Hypothalamus (tissue), 51 donors: ENCODE measurements at places on chromosomes 3 and 15.

GRCh38 chr3:69791106-69791505 lies 51.8 kb downstream of the MITF start:
- no peak for DNase-seq

GRCh38 chr15:98881526-98882520 lies 125.8 kb downstream of the PGPEP1L start:
- no peak for DNase-seq

- DNase-seq = no peak
Observed at GRCh38 chr15:65088643-65089021, 12.1 kb downstream of the KBTBD13 start.

DNA sequence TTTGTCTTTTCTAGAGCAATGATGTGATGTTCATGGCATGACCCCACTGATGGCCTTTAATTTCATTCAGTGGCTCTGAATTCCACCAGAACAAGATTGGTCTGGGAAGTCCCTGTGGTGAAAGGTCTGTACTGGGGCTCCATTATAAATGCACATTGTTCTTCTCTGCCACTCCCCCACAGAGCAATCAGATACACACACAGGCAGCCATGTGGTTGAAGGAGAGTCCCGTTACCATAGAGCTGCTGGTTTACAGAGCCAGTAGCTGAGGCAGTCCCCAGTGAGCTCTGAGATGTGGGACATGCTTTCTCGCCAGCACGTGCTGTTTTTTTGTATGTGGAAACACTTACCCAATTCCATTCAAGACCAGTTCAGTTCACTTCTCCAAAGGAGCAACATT lies 172.7 kb upstream of the TRIM42 start:
- DNase-seq = no peak

DNA sequence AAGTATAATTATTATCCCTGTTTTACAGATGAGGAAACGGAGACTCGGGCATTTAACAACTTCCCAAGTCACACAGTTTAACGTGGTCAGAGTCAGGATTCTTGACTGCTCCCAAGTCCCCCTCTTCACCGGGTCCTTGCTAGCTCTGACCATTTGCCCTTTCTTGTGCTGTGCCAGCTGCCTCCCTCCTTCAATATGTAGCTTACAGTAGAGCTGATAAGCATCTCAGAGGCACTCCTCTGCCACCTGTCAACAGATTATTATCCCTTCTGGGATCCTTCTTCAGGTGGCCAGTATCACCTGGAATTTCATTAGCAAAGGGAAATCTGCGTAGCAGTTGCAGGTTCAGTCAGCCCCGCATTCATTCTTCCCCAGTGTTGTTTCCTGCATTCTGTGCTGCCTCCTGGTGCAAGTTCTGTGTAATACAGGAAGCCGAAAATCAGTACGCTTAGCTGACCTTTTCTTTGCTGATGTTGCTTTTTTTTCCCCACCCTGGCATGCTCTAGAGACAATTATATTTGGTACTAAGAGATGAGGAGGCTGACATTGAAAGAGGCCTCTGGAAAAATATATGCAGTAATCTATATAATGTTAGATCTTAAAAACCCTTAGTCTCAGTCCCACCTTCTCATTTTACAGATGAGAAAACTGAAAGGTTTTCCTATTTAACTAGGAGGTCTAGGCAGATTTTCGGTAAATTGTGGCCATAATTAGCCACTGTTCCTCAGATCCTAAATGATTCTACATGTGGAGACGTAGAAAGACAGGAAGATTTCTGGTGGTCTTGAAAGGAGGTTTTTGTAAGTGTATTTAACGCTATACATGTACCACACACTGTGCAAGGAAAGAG lies 24.8 kb downstream of the TMOD2 start:
- DNase-seq = no peak

GRCh38 chr15:36172955-36173354 lies 406.5 kb upstream of the CDIN1 start:
- no peak for DNase-seq

DNA sequence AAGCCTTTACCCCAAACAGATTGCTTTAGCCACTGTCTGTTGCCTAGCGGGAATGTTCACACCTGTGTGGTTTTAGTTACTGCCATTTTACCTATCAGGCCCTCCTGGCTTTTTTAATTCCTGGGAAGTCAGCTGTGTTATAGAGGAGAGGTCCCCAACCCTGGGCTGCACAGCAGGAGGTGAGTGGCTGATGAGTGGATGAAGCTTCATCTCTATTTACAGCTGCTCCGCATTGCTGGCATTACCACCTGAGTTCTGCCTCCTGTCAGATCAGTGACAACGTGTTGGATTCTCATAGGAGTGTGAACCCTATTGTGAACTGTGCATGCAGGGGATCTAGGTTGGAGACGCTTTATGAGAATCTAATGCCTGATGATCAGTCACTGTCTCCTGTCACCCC lies 127.0 kb downstream of the MBNL1 start:
- DNase-seq = no peak

- no peak for DNase-seq
Observed at GRCh38 chr3:80668600-80669294, 900.9 kb upstream of the ROBO1 start.

DNA sequence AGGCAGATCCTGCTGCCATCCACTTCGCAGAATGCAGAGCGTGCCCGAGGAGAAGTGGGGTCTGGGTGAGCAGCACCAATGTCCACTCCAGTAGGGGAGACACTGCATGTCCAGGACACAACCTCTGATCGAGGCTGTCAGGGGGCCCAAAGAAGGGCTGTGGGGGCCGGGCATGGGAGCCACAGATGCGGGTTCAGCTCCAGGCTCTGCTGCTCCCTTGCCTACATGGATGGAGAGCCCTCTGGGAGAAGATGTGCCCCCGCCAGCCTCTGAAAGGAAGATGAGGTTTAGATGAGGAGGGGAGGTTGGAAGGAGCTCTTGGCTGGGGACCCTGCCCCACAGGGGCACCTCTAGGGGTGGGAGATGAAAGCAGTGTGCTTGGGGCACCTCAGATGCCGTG lies 75.4 kb downstream of the KLF13 start:
- DNase-seq = no peak

GRCh38 chr3:128788268-128788869 lies 62.4 kb downstream of the RAB7A start:
- DNase-seq = no peak

- DNase-seq = no peak
Observed at GRCh38 chr15:26667222-26667988, 105.5 kb downstream of the GABRB3 start.

- no peak for DNase-seq
Observed at GRCh38 chr3:129575997-129576384, 30.5 kb downstream of the PLXND1 start.

DNA sequence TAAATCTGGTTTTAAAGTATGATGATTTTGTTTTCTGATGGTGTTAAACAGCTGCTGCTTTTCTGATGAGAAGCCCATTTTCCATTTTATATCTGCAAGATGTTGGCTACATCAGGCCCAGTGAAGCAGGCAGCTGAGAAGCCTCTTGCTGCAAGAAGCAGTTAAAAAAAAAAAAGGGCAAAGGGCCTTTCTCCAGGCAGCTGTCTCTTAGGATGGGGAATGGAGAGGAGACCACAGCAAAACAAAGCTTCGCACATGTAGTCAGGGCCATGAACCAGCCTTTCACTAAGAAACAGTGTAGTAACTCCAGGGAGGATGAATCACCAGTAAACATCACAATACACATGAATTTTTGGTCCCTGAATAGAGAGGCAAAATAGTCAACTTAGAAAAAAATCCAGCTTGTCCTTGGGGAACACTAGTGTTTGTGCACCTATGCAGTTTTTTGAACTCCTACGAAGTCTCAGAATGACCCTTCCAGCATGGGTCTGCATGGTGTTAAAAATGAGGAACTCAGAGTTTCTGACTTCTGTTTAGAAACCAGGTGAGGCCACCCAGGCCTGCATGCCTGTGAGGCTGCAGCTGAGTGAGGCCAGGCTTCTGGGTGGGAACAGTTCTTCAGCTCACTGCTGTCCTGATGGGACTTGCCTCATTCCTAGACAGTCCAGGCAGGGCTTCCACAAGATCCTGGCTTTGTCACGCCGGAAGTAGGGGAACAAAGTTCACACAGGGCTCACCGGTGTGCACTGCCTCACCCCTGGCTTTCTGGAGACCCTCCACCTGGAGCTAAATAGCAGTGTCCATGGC lies 518.7 kb downstream of the MCTP2 start:
- no peak for DNase-seq

- DNase-seq = no peak
Observed at GRCh38 chr15:93223803-93224202, 134.8 kb upstream of the RGMA start.

GRCh38 chr15:57403017-57403416 lies 26.7 kb downstream of the CGNL1 start:
- DNase-seq = no peak

DNA sequence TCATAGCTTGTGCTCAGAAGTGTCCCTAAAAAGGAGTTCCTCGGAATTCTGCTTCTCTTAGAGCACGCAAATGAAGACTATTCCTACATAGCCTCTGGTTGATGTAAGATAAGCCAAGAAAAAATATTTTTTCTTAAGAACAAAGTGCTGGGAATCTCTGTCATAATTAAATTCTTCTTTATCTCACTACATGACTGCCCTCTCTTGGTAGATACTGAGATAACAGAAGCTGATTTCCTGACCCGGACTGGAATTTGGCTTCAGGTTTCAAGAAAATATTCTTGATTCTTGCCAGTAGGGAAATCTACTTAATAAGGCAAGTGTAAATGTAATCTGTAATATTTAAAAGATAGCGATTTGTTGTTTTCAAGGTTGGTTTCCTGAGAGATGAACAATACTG lies 31.3 kb upstream of the SETMAR start:
- no peak for DNase-seq

DNA sequence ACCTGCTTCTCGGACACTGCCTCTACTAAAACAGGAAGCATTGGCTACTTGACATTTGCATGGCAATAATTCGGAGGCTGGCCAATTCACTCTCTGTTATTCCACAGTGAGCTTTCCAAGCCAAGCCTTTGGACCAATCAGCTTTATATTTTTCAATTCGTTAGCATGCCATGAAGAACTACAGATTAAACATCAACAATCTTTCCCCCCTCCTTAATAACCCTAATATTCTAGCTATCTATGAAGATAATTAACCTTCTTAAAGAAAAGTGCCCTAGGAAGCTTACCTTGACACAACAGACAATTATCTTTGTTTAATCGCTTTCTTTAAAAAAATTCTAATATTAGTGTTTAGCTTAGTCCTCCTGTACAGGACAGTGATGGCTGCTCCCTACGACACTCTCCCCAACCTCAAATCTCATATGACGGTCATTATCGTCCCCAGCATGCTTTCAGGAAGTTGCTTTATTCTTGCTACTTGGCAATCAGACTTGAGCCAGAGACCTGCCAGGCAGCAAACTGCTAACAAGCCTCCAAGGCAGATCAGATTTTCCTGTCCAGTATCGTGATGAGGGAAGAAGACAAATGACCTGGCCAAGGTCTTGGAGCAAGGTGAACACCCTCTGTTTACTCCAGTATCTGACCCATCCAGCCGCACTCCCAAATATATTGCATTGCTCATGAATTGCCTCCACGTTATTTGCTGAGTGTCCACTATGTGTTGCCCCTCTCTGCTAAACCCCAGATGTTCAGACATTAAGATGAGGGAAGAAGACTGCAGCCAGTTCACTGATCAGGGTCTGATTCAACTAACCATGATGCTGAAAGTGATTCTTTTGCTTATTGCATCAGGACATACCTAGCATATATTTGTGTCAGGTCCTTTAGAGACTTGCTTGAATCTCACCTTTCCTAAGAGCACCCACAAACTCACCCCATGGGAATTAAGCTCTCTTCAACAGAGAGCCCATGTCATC lies 68.1 kb upstream of the LPP start:
- no peak for DNase-seq

DNA sequence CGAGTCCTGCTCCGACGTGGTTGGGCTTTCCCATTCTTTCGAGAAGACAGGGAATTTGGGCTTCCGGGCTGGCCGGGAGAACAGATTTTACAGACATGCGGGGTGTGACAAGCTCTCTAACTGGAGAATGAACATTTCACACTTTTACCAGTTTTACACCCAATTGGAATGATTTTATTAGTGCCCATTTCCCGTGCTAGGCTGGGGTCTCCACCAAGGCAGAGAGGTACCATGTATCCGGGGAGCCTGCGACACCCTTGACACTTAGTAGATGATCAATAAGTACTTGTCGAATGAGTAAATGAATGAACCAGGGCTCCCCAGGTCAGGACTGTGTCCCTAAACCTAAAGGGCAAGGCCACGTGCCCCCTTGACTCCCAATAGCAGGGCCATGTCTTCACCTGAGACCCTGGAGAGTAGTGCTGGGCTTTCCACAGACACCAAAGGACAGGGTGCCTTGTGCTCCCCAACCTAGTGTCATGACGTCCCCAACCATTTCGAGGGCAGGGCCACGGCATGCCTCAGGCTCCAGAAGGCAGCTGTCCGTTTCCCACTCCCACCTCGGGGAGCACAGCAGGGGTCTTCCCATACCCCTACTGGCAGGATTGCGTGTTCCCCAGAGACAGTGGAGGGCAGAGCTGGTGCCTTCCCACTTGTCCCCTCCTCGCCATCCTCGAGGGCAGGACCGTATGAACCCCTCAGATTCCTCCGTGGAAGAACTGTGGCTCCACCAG lies 679 bp upstream of the MYD88 start:
- no peak for DNase-seq

DNA sequence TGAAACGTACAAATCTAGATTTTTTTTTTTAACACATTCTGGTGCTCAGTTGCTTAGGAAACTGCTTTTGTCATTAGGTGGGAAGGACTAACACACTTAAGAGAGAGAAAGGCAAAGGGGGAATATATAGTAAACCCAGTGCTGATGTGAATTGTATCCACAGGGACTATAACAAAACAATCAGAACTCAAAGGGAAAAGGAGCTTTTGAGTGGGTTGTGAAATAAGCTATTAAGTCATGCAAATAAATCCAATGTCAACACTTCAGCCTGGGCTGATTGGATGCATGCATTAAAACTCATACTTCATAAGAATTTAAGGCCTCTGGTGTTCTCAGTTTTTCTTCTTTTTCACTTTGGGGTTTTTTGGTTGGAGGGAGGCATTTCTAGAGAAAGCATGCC lies 628.9 kb downstream of the FHIT start:
- no peak for DNase-seq

- DNase-seq = no peak
Observed at GRCh38 chr3:12237912-12238650, 50.8 kb upstream of the PPARG start.

DNA sequence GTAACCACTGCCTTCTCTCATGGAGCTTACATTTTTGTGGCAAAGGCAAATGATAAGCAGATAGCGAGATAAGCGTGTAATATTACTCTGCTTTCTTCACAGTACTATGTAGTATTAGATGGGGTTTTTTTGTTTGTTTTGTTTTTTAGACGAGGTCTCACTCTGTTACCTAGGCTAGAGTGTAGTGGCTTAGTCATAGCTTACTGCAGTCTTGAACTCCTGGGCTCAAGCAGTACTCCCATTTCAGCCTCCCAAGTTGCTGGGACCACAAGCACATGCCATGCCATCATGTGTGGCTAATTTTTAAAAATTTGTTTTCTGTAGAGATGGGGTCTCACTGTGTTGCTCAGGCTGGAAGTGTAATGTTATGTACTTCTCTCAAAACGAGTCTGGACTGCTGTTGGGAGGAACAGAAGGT lies 22.9 kb downstream of the MBNL1 start:
- no peak for DNase-seq

- DNase-seq = no peak
Observed at GRCh38 chr3:67601919-67602608, 52.3 kb downstream of the SUCLG2 start.
